Natural killer cell (primary cell): ENCODE measurements at places on chromosomes 3 and 15. TPM values are rescaled to one million over a fixed set of nuclear protein-coding genes. Genes with fewer than 3 reads are reported as not detected.

- no peak for DNase-seq
These were observed 109.8 kb upstream of the C3orf80 start for GRCh38 chr3:160115387-160115786.

GRCh38 chr15:58951388-58952007, 18.0 kb upstream of the SLTM start:
- no peak for DNase-seq

GRCh38 chr3:45535665-45536064, 58.9 kb upstream of the LIMD1 start:
- no peak for DNase-seq

DNA sequence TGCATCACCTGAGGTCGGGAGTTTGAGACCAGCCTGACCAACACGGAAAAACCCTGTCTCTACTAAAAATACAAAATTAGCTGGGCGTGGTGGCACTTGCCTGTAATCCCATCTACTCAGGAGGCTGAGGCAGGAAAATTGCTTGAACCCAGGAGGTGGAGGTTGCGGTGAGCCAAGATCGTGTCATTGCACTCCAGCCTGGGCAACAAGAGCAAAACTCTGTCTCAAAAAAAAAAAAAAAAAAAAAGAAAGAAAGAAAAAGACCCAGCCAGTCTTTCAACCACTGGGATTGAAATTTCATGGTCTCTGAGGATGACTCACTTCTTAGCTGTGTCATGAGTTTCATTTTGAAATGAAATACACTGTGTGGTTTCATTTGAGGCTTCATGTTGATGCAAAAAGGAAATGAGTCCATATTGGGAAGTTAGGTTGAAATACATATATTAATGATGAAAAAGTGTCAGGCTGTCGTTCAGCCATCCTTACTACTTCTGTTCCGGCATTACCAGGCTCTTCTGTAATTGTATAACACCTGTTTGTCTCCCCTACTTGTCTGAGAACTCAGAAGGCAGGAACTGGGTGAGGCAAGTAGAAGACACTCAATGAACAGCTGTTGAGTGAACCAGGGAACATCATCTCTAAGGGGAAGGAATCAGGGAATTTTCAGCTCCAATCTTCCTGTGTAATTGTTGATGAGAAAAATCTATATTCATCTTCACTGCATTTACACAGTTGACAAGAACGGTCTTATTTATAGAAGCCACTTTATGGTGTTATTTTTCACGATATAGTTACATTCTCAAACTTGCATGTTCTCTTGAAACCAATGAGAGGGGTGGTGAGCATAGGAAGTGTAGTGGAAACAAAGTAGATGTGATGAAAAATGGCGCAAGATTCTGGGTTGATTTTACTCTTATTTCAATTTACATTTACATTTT, 87.4 kb downstream of the NFKBIZ start:
- DNase-seq, result no peak

The GABRR3 gene
- not detected for total RNA-seq
